ENCODE measurements at places on chromosomes 12 and 14.

DNA sequence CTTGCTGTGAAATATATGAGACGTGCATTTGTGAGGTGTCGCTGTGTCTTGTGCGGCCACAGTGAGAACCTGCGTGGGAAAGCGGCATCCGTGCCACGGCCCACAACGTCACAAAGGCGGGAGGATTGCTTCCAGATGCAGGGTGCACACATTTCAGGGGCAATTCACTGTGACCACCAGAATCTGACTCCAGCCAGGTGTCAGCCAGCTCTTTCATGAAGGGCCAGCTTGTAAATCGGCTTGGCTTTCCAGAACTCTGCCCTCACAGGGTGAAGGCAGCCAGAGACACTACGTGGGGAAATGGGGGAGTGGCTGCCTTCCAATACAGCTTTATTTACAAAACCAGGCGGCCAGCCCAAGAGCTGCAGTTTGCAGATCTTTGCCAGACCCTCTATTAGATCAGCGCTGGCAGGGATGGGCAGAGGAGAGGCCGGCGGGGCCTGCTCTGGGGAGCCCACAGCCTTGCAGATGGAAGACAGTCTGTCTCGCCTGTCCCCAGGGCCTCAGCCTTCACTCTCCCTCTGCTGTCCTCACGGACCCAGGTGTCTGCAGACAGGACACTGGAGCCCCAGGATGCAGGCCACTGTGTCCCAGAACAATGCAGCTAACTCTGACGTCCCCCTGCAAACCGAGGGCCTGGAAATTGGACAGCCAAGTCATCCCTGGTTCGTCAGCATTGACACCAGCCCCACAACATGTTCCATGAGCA, 53.5 kb downstream of the ADGRD1 start:
- DNase-seq, result no peak

DNA sequence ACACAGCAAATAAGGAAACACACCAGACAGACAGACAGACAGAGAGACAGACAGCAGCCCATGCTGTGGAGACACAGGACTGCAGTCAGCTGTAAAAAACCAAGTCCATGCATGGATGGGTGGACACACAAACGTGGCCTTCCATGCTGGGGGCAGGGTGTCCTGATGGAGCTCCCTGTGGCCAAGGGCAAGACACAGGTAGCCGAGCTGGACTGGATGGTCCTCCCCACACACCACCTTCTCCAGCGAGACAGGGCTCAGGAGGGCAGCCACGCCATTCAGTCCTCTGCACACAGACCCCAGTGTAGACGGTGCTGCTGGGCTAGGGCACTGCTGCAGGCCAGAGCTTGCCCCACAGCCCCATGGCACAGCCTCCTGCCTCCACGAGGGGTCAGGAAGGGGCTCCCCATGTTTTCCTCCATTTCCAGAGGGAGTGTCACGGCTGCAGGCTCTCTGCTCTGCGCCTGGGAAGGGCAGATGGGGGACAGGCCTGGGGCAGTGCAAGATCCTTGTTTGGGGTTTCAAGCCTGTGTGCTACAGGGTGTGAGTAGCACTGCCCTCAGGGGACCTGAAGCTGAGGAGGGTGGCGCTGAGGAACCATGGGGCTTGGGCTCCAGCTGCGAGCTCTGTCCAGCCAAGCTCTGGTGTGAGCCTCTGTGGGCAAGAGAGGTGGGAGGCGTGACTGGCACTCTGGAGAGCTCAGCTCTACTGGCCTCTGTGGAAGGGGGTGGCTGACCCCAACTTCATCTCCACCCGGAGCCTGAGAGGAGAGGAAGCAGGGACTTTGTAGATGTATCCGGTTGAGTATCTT, 67.9 kb downstream of the GALNT9 start:
- no peak for DNase-seq

DNA sequence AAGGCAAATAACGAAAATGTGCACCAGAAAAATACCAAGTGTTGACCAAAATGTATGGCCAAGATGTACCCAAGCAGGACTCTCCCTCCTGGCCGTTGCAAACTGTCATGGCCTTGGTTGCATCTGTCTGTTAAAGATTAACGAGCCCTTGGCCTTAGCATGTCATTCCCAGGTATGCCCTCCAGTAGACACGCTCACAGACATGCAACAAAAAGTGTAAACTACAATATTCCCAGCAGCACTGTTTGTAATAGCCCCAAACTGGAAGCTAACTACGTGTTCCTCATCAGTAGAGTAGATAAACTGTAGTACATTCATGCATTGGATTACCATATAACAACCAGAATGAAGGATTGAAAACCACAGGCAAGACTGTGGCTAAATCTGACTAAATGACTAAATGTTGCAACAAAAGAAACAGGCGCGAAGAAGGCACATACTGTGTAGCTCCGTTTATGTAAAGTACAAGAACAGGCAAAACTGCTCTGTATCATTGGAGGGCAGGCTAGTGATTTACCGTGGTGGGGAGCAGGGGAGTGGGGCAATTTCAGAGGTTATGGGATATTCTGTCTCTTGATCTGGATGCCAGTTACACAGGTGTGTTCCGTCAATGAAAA, 232.8 kb upstream of the DIO3 start:
- no peak for DNase-seq

- no peak for DNase-seq
Observed at GRCh38 chr14:103770902-103771301, 55.3 kb downstream of the ZFYVE21 start.

DNA sequence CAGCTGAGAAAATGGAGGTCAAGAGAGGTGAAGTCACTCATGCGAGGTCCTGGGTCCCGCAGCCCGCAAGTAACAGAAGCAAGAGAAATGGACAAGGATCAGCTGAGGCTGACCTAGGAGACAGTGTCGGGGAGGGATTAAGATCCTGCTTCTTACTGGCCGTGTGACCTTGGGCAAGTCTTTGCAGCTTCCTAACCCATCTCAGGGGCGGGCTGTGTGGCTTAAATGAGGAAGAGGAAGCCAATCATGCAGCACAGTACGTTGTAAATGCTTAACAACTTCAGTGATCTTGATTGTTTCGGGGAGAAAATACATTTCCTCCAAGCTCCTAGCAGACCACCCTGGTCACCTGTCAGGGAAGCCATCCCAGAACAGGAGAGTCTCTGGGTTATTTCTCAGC, 7.1 kb upstream of the PGF start:
- no peak for DNase-seq

- no peak for DNase-seq
Observed at GRCh38 chr12:104579718-104580495, 123.2 kb downstream of the CHST11 start.

DNA sequence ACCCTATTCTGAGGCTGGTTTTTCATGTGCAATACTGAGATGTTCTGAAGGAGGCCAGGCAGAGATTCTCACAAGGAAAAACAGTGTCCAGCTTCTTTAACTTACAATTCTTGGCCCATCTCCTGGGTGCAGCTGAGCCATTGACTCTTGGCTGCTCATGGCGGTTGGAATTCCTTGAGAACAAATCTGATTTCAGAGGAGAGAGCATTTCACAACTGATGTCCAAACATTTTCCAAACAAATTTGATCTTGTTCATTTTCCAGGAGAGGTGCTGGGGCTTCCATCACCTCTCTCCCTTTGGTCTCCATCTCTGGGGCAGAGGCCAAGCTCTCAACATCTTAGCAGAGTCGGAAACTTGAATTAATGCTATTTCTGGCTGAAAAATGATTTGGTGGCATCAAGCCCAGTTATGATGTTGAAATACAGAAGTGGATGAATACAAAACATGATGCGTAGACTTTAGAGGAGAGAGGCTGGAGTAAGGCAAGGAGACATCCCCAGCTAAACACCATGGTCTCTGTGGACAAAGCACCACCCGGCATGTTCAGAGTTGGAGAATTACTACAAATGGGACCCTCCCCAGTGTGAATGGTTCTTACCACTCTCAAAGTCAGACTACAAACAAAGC, 593.0 kb downstream of the VRK1 start:
- DNase-seq, result no peak

All from AG09319 (cell line).